ENCODE measurements at places on chromosomes 3 and 15. TPM values are rescaled to one million over a fixed set of nuclear protein-coding genes. Genes with fewer than 3 reads are reported as not detected.

- no peaks in the 10 kb centered on the region for H3K36me3 ChIP-seq
- peaks cover 3% of the 10 kb centered on the region for H3K4me1 ChIP-seq
- no peaks in the 10 kb centered on the region for H3K27me3 ChIP-seq
Measured at GRCh38 chr3:32482693-32483092, 20.0 kb downstream of the CMTM6 start.

GRCh38 chr3:182568261-182568660 is 225.0 kb upstream of the ATP11B start:
- no peak overlapping the region for H3K4me3 ChIP-seq
- H3K4me1 ChIP-seq, result no peaks in the 10 kb centered on the region
- DNase-seq, result no peak
- no peaks in the 10 kb centered on the region for H3K27me3 ChIP-seq
- H3K27ac ChIP-seq, result no peak overlapping the region

GRCh38 chr3:59555593-59556315 is 505.9 kb upstream of the CFAP20DC start:
- no peak for DNase-seq
- H3K27me3 ChIP-seq, result no peaks in the 10 kb centered on the region
- no peak overlapping the region for H3K4me3 ChIP-seq
- no peak overlapping the region for H3K27ac ChIP-seq
- no peaks in the 10 kb centered on the region for H3K36me3 ChIP-seq

DNA sequence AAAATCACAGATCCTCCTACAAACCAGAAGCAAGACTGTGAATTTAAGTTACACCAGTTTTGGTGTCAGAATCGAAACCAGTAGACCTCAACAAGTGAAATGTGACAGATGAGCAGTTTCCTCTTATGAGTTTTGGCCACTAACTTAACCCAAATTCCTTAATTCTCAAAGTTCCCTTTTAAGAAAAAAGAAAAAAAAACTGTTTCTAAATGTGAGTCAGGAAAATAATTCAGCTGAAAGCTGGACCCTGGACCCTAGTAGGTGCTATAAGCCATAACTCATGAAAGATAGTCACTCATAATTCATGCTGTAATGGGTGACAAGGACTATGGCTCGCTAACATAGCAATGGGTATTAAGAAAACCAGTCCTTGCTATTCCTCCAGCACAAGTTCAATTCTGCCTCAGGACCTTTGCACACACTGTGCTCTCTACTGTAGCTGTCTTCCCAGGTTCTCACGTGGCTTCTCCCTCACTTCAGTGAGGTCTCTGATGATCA is 9.0 kb upstream of the THRB start:
- no peaks in the 10 kb centered on the region for H3K36me3 ChIP-seq
- H3K4me1 ChIP-seq, result no peaks in the 10 kb centered on the region
- no peaks in the 10 kb centered on the region for H3K27me3 ChIP-seq
- H3K27ac ChIP-seq, result no peak overlapping the region

DNA sequence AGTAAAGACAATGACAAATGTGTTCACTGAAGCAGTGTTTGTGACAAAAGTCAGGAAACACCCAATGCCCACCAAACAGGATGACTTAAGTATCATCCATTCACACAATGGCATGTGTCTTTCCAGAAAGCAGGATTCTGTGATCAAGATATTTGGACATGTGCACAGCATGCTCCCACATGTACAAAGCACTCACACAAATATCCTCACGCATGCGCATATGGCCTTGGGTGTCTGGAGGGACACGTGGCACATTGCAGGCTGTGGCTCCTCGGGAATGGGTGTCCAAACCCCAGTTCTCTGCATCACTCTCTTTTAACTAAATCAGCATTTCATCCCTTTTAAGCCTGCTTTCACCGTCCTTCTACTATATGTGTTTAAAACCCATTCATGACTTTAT is 130.5 kb downstream of the KLF13 start:
- no peak overlapping the region for H3K4me3 ChIP-seq
- peaks cover 13% of the 10 kb centered on the region for H3K36me3 ChIP-seq
- no peak overlapping the region for H3K27ac ChIP-seq

GRCh38 chr3:63967675-63968611 is 55.4 kb downstream of the PSMD6 start:
- peaks cover 15% of the 10 kb centered on the region for H3K4me1 ChIP-seq
- H3K27me3 ChIP-seq, result no peaks in the 10 kb centered on the region
- H3K4me3 ChIP-seq, result no peak overlapping the region
- H3K36me3 ChIP-seq, result no peaks in the 10 kb centered on the region
- H3K27ac ChIP-seq, result no peak overlapping the region
- DNase-seq, result peak; percentile 21

GRCh38 chr15:33313491-33313890 is 2.7 kb downstream of the RYR3 start:
- H3K36me3 ChIP-seq, result no peaks in the 10 kb centered on the region
- H3K27ac ChIP-seq, result no peak overlapping the region
- no peak overlapping the region for H3K4me3 ChIP-seq

DNA sequence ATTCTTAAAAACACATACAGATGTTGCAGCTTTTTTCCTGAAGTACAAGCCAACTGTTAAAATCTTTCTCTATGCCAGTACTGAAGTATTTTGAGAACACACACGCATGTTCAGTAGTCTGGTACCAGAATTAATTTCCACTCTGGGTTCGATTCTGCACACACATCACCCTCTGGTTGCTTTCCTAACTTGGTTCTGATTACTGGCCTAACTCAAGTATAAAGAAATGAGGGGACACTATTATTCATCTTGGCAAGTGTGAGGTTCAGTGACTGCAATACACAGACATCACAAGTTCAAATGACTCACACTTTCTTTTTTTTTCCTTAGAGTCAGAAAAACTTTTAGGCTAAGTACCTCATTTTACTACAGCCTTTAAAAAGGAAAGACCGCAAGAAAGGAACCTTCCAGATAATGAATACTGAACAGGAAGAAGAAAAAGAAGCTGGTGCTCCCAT is 37.4 kb upstream of the LDHAL6B start:
- no peaks in the 10 kb centered on the region for H3K36me3 ChIP-seq
- no peak overlapping the region for H3K4me3 ChIP-seq
- DNase-seq, result no peak
- no peak overlapping the region for H3K27ac ChIP-seq

DNA sequence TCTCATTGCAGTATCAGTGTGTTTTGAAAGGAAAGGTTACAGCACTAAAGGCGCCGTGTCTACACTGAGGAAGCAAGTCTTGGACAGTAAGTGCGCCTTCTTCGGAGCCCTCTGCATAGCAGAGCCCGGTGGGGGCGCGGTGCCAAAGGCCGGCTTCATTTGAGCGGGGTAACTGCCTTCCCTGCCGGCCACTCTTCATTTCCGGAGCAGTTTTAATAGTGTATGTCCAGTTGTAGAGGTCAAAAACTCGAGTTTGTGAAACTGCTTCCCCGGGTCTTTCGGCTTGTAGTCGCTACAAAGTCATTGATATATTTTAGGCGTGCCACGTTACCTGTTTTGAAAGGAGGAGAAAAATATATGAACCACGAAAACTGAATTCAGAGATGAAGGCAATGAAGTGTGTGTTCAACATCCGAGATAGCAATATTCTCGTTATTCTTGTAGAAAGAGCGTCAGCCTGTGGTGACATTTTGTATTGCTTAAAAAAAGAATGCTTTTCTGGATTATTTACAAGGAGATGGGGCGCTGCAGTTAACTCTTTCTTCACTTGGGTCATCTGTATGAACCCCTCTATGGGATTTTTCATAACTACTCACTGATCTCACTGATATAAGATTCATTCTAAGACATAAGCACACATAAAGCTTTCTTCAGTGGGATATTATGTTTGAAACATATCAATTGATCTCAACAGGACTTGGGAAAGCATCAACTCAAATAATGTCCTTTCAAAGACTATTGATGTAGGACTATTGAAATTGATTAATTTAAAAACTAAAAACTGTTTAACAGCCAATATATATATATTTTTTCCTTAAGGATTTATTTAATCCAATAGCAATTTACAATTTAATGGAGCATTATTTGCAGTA is 3.0 kb downstream of the ALCAM start:
- H3K4me3 ChIP-seq, result peak overlapping the region; percentile 97
- peak overlapping the region; percentile 74 for H3K27ac ChIP-seq
- H3K36me3 ChIP-seq, result no peaks in the 10 kb centered on the region
- DNase-seq, result peak; percentile 69
- peaks cover 16% of the 10 kb centered on the region for H3K27me3 ChIP-seq
- H3K4me1 ChIP-seq, result peaks cover 14% of the 10 kb centered on the region

DNA sequence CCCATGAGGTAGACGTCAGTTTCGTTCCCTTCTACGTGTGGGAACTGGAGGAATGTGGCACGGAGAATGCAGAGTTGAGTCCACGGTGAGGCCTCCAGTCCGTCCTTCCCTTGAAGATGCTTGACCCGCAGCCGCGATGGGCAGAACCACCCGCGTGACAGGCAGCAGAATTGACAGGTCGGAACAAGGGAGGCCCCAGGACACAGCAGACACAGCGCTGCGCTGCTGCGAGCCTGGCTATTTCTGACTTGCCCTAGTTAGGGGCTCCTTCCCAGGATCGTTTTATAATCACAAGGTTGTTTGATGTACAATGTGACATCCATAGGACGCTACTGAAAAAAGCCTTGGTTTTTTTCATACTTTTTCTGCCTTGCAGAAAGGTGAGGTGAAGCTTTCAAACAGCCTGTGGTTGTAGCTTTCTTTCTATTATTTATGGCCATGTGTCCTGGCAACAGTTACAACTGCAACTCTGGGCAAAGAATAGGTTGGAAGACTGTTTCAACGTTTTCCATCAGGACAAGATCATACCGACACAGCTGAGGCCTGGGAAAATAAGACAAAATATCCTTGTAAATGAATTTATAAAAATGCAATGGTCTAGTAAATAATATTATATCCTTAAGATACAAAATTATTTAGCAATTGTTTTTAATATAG is 9.6 kb upstream of the TMEM41A start:
- no peak overlapping the region for H3K4me3 ChIP-seq
- H3K27me3 ChIP-seq, result no peaks in the 10 kb centered on the region
- no peaks in the 10 kb centered on the region for H3K36me3 ChIP-seq
- no peak overlapping the region for H3K27ac ChIP-seq

GRCh38 chr3:106326941-106327695 is 458.3 kb upstream of the CBLB start:
- DNase-seq, result no peak
- H3K4me3 ChIP-seq, result no peak overlapping the region
- peaks cover 9% of the 10 kb centered on the region for H3K4me1 ChIP-seq
- no peaks in the 10 kb centered on the region for H3K27me3 ChIP-seq

- peaks cover 3% of the 10 kb centered on the region for H3K27me3 ChIP-seq
- H3K36me3 ChIP-seq, result no peaks in the 10 kb centered on the region
- peak overlapping the region; percentile 4 for H3K27ac ChIP-seq
- DNase-seq, result no peak
Measured at GRCh38 chr15:77354063-77354462, 65.8 kb downstream of the PEAK1 start.

DNA sequence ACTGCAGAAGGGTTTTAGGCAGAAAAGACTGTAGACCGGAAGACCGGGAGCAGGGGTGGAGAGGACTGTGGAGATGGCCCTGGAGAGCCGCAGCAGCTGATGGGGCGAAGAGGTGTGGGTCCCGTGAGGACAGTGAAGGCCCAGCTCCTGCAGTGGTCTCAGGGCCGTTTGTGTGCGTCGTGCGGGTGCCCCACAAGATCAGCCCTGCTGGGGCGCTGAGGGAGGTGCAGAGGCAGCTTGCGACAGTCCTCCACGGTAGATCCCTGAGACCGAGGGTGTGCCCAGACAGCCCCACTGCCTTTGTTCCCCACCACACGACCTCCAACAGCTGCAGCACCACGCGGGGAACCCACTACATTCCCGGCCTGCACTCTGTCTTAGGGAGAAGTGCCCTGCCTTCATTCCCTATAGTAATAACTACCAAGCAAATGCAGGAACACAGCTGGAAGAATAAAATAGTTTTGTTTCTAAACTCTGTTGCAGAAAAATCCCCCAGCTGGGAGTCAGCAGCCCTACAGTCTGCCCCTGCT is 19.0 kb upstream of the CRABP1 start:
- H3K4me3 ChIP-seq, result no peak overlapping the region
- DNase-seq, result no peak
- H3K36me3 ChIP-seq, result no peaks in the 10 kb centered on the region
- H3K27ac ChIP-seq, result no peak overlapping the region

Gene CPLX3
- 0.32 TPM for total RNA-seq

Gene EIF1B
- total RNA-seq, result 130 TPM

Gene CCR9
- total RNA-seq, result not detected

Gene MOBP
- total RNA-seq, result not detected

Gene C3orf49
- total RNA-seq, result not detected

Gene LYZL4
- total RNA-seq, result not detected

Gene CPNE9
- total RNA-seq, result 54.6 TPM

Gene IL5RA
- not detected for total RNA-seq

Gene DLEC1
- 0.42 TPM for total RNA-seq

Data from glutamatergic neuron (in vitro differentiated cells).